ENCODE measurements at places on chromosomes 16 and 17.

DNA sequence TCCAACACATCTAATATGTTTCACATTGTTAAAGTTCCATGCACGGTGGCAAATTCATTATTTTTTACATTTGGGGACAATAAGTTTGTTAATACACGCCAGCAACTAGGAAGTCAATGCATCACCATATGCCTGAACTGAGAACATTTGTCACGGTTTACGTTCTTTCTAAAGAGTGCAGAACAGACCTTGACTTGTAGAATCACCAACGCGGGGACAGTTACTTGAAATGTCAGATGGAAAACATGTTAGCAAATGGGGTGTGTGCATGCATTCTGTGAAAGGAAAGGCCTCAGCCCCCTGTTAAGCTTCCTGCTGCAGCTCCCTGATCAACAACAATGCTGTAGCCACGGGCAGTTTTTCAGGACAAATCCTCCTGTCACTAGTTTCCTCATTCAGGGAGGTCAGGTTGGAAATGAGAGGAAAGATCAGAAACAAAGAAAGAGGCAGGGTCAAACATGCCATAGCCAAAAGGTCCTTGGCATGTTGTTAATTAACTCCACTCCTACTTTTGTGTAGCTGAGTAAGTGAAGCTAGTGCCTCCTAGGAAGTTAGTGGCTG, 18.4 kb downstream of the SMIM36 start:
- DNase-seq, result no peak

DNA sequence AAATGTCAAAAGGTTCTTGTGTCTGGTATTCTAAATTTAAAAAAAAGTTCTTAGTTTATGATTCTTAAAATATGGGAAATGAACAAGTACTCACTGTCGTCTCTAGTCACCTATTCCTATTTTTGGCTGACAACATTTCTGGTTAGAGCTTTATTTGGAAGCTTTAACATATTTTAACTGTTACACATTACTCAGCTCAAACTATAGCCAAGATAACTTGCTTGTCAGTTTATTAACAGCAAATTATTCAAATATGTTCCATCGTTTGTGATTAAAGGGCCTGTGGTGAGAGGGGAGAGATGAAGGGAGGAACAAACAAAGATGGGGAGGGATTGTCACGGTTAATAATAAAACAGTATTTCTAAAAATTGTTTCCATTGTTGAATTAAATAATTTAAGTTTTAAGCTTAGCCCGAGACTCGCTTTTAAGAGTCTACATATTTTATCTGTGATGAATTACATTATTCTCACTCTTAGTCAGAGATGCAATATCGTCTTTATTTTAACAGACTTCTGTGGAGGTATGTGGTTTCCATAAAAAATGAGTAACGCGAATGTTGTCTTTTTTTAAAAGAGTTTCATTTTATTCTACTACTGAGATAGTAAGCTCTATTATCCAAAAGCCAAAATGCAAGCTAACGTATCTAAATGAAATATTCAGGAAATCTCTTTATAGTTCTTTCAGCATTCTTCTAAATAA, 321.9 kb upstream of the PMFBP1 start:
- DNase-seq, result no peak

GRCh38 chr17:62626719-62627218, 701 bp upstream of the MRC2 start:
- no peak for DNase-seq

DNA sequence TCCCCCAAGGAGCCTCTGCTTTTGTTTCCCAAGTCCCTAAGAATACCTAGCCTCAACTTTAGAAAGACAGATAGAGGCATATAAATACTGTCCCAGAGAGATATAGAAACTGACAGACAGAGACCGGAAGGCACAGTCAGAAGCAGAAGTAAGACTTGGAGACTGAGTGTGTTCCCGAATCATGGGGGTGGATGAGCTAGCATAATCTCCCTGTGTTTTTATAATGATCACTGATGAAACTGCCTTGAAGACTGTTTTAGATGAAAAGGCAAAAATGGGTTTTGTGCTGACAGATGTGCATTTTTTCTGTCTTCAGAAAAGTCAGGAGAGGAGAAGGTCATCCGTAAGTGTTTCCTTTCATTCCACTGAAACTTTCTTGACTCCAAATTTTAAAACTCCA, 8.3 kb upstream of the PSMD3 start:
- DNase-seq, result no peak

- no peak for DNase-seq
Measured at GRCh38 chr17:19304751-19305150, 57.8 kb downstream of the B9D1 start.

DNA sequence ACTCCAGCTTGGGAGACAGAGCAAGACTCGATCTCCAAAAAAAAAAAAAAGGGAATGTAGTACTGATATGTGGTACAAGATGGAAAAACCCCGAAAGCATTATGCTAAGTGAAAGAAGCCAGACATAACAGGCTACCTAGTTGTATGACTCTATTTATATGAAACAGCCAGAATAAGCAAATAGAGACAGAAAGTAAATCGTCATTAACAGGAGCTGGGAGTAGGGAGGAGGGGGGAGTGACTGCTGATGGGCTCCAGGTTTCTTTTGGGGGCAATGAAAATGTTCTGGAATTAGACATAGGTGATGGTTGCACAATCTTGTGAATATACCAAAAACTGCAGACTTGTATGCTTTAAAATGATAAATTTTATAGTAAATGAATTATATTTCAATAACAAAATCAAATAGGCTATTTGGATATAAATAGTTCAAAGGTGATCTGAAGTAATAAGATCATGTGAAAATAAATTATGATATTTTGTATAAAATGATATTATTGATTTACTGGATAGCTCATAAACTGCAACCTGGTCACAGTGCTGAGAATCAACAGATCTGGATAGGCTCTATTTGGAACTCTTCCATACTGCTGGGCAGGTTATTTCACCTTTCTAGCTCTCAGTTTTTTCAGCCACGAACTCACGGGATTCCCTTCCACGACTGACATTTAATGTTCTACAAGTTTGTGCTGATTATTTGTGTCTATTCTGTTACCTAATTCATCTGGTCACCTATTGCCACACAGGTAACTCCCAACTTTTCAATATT, 27.1 kb downstream of the ZNF652 start:
- DNase-seq, result no peak

GRCh38 chr17:29732613-29733012, 109.9 kb upstream of the CORO6 start:
- DNase-seq, result no peak

DNA sequence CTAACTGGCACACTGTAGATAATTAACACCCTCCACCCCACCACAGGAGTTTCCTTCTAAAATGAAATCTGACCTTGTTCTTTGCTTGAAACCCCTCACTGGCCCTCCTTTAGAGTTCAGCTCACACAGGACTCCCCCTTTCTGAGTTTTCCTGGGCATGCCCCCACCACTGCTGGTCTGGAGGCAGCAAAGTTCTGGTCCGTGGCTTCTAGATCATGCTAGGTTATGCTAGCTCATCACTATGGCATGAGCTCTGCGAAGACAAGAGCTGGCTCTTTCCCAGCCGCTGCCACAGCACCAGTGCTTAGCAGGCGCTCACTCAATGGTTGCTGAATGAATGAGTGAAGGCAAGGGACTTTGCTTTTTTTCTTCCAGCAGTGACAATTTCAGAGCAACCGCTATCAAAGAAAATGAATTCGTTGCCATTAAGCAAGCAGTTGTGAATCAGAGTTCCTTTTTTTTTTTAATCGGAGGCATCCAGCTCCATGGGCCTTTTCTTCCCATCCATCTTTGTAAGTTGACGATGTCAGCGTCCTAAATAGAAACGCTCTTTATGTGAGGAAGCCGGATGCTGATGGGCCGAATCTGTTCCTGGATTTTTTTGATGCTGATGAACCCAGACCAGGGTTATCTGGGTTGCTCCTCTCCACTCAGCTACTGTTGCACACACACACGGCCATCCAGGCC, 80.8 kb upstream of the NOL11 start:
- DNase-seq, result no peak

- no peak for DNase-seq
Measured at GRCh38 chr17:75457047-75457654, 716 bp downstream of the TMEM94 start.

DNA sequence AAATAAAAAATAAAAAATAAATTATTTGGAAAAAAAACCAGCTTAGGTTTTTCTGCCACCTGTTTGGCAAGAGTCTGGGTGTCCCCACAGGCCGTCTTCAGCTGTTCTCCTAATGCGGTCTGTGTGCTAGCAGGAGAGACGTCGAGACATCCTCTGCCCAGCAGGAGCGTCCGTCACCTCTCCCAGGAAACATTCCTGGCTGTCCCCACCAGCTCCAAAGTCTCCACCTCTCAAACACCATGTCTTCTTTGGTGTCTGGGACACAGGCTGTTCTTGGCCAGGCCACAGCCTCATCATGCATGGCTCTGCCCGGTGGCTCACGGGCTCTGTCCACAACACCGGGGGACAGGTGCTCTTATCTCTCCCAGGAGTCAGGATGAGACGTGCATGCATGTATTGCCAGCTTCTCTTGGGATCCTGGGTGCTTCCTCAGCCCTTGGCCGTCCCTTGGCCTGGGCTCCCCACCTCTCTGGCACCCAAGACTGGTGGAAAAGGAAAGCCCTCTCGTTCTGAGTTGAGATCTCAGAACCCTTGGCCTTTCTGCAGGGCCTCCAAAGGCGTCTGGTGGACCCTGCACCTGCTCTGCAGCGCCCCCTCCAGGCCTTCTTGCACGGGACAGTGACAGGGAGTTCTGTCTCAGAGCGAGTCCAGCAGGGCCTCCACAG, 84.9 kb upstream of the CBX4 start:
- DNase-seq, result no peak

DNA sequence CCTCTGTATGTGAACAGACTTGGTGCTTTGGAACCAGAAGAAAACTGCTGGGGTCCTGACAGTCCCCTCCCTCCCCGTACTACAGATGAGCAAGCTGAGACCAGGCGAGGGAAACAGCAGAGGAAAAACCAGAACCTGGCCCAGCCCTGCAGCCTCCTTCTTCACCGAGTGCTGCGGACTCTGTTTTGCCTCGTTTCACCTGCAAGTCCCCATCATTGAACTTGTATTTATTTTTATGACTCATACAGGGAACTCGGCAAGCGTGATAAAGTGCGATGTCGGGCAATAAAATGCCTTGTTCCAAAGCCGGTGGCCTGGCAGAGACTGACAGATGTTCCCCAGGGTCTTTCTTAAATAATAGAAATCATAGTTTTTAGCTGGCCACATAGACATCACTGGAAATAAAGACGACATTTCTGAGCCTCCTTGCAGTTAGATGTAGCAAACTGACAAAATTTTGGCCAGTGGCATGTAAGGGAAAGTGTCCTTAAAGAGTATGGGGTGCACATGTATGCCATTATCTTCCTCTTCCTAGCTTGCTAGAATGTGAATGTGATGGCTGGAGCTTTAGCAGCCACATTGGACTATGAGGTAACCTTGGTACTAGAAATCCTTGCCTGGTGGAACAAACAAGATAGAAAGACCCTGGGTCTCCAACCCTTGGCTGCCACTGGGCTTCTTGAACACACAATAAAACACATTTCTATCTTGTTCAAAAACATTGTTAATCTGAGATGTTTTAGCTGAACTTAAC, 128.6 kb downstream of the IRF8 start:
- no peak for DNase-seq

DNA sequence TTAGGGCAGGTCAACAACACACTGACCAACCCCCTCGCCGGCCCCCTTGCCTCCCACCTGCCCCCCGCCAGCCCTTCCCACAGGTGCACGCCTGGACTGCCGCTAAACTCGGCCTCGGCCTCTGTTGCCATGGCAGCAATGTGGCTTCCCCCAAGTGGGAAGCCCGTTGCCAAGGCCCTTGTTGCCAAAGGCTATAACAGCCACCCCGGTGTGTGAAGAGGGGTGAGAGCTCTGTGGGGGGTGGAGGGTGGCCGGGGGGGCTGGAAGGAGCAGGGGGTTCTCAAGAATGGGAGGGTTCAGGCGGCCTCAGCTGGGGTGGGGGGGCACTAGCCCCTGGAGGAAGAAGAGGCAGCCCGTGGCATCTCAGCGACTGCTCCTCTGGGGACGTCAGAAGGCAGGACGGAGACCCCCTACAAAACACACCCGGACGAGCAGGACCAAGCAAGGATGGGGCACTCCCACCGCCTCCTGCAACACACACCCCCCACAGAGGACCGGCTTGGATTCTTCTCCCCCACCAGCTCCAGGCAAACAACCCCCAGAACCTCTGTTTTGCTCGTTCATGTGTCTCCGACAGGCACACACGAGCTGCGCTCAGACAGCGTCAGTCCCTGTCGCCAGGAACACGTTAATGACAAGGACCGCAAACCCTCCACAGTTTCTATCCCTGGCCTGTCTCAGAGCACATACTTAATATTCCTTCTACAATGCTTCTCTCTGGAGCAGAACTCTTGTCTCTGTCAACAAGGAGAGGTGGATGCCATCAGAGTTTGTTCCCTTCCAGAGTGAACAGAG, 55.7 kb downstream of the ABR start:
- DNase-seq, result no peak

- DNase-seq, result no peak
Measured at GRCh38 chr17:28706471-28707338, 5.0 kb downstream of the PROCA1 start.

DNA sequence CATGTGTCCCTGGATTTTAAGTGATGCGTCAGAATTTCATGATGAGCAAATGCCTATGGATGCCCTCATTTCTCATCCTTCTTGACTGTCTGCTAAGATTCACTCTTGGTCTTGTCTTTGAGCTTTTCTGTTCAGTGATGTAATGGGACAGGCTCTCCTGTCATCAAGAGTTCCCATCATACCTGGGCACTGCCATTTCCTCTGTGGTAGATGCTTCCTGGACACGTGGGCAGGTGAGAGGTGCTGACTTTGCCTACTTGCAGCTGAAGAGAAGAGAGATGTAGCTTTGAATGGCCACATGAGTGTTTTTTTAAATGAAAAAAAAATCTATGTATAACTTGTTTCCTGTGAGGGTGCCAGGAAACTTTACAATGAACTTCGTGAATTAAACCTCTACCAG, 557.7 kb downstream of the MAF start:
- no peak for DNase-seq

- no peak for DNase-seq
Measured at GRCh38 chr17:30476726-30477082, 504 bp upstream of the GOSR1 start.

DNA sequence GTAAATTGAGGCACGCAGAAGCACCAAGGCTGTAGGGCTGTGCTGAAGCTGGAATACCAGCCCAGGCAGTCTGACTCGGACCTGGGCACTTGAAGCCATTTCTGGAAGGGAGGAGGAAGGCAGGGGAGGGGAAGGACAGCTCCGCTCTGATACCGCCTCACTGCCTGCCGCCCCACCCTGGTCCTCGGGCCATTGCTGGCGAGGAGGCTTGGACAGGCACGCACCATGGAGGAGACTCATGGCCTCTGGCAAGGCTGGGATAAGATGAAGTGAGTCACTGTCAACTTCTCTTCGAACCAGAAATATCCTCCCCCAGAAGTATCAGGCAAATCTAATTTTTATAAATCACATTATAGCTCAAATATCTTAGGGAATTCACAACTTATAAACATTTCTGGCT, 81.3 kb downstream of the SDK2 start:
- no peak for DNase-seq

Data from D721Med (cell line).